ENCODE measurements at places on chromosomes 1 and 21.

DNA sequence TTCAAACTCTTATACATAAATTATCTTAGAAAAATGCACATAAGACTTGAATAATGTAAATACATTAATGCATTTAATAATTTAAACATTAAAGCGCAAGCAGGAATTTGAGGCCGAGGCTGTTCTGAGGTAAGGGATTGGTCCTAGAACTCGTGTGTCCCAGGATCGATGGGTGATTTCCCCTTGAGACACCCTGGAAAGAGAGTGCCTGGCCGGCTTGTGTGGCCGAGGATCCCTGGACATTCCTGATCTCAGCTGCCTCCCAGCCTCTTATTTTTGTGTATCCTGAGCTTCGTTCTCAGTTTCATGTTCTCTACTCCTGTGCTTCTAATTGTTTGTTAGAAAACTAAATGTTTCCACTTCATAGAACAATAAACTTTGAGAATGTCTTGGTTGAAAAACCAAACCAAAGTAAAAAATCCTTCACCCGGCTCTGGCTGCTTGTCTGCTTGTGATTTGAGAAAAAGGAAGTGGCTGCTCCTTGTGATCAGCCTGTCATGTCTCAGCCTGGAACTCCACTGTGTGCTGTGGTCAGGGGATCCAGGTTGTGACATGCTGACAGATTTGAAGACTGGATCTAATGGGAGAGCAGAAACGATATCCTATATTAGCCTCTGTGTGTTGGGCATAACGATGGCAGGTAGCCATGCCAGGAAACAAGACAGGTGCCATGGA, 40.7 kb downstream of the PEX14 start:
- DNase-seq = no peak

- DNase-seq = no peak
Measured at GRCh38 chr1:67078291-67078690, 24.3 kb upstream of the SLC35D1 start.

GRCh38 chr1:70896224-70896623, 151.4 kb downstream of the PTGER3 start:
- DNase-seq = no peak

GRCh38 chr1:50424884-50425375, 1.7 kb upstream of the DMRTA2 start:
- DNase-seq = no peak

DNA sequence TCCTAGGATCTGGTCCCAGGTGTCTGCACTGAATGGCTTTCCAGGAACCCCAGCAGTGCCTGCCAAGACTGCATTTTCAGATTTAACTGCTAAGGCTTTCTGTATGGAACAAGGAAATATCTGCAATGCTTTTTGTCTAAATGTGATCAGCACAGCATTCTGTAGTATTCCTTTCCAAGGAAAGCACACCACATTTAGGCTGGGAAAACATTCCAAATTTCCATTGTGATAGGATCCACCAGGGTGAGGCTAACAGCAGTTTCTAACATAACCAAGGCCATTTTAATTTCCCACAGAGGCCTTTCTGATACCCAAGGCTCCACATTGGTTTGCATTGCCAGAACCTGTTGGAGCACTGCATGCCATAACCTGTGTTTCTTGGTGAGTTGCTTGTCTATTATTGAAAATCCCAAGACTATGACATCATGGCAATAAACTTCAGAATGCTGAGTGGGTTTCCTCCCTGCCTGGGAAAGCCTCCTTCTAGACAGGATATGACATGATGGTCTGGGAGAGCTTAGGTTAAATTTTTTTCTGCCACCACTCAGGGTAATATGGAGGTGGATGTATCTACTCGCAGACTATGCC, 23.3 kb upstream of the PTGFRN start:
- DNase-seq = no peak

DNA sequence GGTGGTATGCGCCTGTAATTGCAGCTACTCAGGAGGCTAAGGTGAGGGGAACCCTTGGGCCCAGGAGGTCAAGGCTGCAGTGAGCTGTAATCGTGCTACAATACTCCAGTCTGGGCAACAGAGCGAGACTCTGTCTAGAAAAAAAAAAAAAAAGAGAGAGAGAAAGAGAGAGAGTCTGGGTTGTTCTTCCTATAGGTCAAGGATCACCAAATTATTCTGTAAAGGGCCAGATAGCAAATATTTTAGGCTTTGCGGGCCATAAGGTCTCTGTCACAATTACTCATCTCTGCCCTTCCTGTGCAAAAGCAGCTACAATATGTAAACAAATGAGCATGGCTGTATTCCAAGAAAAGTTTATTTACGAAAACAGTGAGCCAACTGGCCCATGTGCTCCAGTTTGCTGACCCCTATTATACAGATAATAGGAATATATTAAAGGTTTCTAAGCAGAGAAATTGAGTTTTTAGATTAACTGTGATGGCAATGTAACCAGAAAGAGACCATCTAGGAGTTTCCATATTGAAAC, 2.1 kb downstream of the SASS6 start:
- no peak for DNase-seq

- DNase-seq = peak; percentile 22
Measured at GRCh38 chr1:23403038-23403336, 21.6 kb downstream of the TCEA3 start.

GRCh38 chr1:41255978-41256377, 13.9 kb upstream of the SCMH1 start:
- DNase-seq = no peak

GRCh38 chr1:50929376-50929958, 30.6 kb downstream of the FAF1 start:
- no peak for DNase-seq

DNA sequence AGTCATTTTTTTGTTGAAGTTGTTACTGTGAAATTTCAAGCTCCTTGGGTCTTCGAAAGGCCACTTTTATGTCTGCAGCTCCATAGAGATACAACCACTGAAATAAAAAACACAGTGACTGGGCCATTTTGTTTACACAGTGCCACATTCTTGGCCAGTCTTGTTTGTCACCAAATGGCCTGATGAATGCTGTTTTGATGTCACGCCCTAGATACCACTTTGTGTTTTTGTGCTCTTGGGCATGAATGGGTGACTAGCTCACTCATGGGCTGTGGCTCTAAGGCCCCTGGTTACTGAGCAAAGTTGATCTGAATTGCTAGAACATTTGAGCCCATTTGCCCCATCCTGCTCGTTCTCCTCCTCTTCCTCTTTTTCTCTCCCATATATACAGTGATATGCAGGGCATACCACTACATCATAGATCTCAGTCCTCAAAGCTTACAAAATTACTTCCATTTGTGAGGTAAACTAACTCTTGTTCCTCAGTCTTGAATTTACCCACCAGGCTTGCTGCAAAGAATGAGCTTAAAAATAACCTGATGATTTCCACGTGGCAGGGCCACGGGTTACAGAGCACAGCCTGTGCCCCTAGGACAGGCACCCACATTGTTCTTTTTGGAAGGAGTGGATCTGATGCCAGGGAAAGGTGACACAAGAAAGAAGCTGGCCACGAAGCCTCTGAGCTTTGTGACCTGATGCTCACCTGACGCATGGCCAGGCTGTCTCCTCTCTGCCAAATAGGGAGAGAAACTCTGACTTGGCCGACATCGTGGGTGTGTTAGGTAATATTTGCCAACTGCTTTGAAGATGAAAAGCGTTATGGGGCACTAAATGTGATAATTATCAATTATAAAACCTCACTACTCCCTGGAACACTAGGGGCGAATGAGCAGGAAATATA, 92.4 kb downstream of the RUNX1 start:
- DNase-seq = no peak

DNA sequence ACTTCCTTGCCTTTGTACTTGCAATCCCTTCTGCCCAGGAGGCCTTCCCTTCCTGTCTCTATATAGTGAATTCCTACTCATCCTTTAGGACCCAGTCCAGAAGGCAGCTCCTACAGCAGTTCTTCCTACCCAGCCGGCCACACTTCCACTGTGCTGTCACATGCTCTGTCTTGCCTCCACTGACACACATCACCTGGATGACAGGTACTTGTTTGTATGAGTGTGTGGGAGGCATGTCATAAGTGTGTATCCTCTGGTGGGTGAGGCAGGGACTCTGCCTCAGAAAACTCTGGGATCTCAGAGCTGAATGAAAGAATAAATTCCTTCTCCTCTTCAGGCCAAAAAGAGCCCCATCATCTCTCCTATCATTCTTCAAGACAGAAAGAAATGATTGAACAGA, 5.1 kb upstream of the OSCP1 start:
- no peak for DNase-seq

- DNase-seq = no peak
Measured at GRCh38 chr1:101154547-101154946, 82.3 kb upstream of the S1PR1 start.

- DNase-seq = no peak
Measured at GRCh38 chr1:167808690-167809089, 86.9 kb downstream of the MPZL1 start.

- no peak for DNase-seq
Measured at GRCh38 chr21:35215870-35216269, 166.8 kb upstream of the RUNX1 start.

- DNase-seq = no peak
Measured at GRCh38 chr1:27592931-27593677, 10.8 kb downstream of the AHDC1 start.

- no peak for DNase-seq
Measured at GRCh38 chr1:43962324-43962723, 7.5 kb upstream of the DPH2 start.

- no peak for DNase-seq
Measured at GRCh38 chr1:186679924-186680244, 339 bp downstream of the PTGS2 start.

- no peak for DNase-seq
Measured at GRCh38 chr1:8560611-8561544, 243.0 kb downstream of the SLC45A1 start.

- no peak for DNase-seq
Measured at GRCh38 chr1:60583696-60584095, 498.7 kb upstream of the NFIA start.

DNA sequence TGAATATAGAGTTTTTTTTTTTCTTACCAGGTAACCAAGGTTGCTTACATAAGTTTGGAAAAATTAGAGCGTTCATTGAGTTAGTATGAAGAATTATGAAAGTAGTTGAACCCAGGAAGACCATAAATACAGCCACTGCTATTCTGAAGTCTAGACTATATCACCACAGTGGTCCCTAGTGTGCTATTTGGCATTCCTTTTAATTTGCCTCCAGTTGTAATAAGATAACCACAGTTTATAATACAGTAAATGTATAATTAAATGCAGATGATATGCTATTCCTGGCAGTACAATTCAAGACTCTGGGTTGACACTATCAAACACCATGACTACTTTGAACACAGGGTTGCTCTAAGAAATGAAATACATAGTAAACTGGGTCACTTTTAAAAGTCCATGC, 270.5 kb downstream of the BRINP2 start:
- DNase-seq = no peak

GRCh38 chr1:241610056-241610815, 29.9 kb downstream of the CHML start:
- DNase-seq = no peak

GRCh38 chr1:185603158-185603557, 131.0 kb upstream of the HMCN1 start:
- DNase-seq = no peak

DNA sequence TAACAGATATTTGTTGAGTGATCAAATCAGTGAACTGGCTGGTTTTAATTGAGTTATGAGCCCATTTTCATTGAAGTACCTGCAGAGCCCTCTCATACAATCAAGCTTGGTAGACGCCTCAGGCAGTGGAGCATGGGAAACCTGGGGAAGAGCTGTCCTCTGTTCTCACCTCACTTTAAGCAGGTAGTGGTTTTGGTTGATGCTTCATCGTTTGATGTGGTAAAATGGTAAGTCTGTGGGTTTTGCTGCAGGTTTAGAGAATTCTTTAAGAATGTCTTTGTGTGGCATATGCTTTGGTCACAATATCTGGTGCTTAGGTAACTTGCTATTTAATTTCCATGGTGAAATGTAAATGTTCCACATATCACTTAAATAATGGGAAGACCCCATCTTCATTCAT, 10.0 kb downstream of the LAMC1 start:
- no peak for DNase-seq

GRCh38 chr1:230717251-230717650, 3.3 kb upstream of the AGT start:
- no peak for DNase-seq
